ENCODE measurements at places on chromosomes 2 and 18. TPM values are rescaled to one million over a fixed set of nuclear protein-coding genes. Genes with fewer than 3 reads are reported as not detected.
A peak's percentile ranks its signal among the peaks of the same experiment; 100 is the strongest.

DNA sequence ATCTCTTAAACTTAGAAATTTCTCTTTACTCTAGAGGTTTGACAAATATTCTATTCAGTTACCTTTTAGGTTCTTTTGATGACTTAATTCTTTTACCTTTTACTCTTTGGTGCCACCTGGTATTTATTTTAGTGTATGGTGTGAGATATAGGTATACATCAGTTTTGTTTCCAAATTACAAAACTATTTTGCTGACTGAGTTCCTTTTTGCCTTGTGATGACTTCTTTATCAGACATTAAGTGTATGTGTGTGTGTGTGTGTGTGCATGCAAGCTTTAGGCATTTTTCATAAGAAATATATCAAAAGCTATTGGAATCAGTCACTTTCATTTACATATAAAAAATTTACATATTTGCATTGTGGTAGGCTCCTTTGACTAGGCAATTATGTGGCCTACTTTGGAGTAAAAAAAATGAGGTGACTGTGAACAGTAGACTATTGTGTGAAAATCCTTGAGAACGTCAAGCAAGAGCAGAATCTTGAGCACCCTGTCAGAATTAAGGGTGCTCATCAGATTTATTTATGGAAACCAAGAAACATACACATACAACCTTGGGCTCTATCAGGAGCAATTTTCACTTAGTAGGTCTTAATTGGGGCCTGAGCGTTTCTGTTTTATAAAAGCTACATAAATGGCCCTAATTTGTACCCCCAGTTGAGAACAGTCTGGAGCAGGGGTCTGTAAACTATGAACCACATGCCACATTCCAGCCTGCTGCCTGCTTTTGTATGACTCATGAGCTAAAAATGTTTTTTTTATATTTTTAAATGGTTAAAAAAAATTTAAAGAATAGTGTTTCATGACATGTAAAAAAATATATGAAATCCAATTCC lies 415.9 kb downstream of the SLC4A3 start:
- peak; percentile 76 for DNase-seq
- H3K27me3 ChIP-seq, result no peaks in the 10 kb centered on the region
- H3K36me3 ChIP-seq, result no peaks in the 10 kb centered on the region
- peak overlapping the region; percentile 71 for H3K27ac ChIP-seq
- H3K4me1 ChIP-seq, result peaks cover 15% of the 10 kb centered on the region

- H3K4me3 ChIP-seq, result no peak overlapping the region
- DNase-seq, result peak; percentile 67
- no peaks in the 10 kb centered on the region for H3K27me3 ChIP-seq
- peaks cover 3% of the 10 kb centered on the region for H3K4me1 ChIP-seq
- H3K36me3 ChIP-seq, result no peaks in the 10 kb centered on the region
Observed at GRCh38 chr2:226984750-226985582, 149.1 kb downstream of the RHBDD1 start.

GRCh38 chr2:190791347-190791975 lies 89.2 kb upstream of the GLS start:
- no peaks in the 10 kb centered on the region for H3K36me3 ChIP-seq
- no peak overlapping the region for H3K4me3 ChIP-seq
- no peaks in the 10 kb centered on the region for H3K27me3 ChIP-seq
- DNase-seq, result peak; percentile 48

DNA sequence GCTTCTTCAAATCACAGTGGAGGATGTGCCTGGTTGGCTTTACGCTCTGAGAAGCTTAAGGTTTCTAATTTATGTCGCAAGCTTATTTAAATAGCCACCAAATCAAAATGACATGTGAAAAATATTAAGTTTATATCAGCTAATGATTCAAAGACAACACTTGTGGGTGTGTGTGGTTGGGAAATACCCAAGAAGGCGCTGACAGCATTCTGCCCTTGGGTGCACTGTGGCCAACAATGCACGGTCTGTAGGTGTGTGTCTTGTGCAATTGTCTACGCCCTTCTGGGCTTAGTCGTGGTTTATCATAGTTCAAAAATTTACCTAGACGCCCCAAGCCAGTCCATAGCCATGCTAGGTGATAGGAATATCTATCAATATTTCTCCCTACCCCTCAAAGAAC lies 60.9 kb downstream of the KCTD1 start:
- H3K36me3 ChIP-seq, result no peaks in the 10 kb centered on the region
- no peak overlapping the region for H3K4me3 ChIP-seq
- DNase-seq, result no peak
- peaks cover 2% of the 10 kb centered on the region for H3K4me1 ChIP-seq

The C2orf78 gene
- 0.03 TPM for total RNA-seq

The CYP27A1 gene
- total RNA-seq, result 4.1 TPM
